NCI-H1048 (cell line): ENCODE measurements at places on chromosomes 11 and 22.

- DNase-seq, result no peak
Observed at GRCh38 chr11:76317296-76317695, 63.6 kb downstream of the THAP12 start.

DNA sequence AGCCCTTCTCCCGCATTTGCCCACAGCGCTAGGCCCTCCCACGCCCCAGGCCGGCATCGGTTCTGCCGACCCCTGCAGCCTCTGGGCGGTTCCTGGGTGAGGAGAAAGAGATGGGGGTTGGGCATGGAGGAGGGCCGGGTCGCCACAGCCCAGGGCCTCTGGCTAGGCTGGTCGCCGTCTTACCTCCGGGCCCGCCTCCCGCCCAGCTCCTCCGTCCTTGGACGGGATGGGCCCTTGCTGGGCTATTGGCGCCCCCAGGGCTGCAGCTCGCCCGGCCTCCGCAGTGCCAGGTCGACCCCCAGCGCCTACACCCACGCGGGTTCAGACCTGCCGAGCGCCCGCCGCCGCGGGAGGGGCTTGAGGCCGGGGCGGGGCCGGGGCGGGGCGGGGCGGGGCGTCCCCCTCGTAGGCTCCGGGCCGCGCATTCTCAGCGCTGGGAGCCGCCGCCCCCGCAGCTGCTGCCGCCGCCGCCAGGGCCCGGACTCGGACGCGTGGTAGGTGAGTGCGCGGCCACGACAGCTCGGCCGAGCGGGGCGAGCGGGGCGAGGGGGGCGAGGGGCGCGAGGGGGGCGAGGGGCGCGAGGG lies at the start of gene CD151:
Gene CD151, plus strand, starts transcription at position 424 of the 585 bp plus-strand sequence. CDS start 3,118 bp downstream, outside the sequence.
- DNase-seq, result no peak

GRCh38 chr11:15884777-15885540 lies 471.4 kb downstream of the SOX6 start:
- no peak for DNase-seq

GRCh38 chr22:30667494-30668385 lies at the start of gene DUSP18:
Gene DUSP18 (minus strand): TSS chr22:30667875. CDS start chr22:30664003, 3,872 bp downstream.
- peak; percentile 59 for DNase-seq

DNA sequence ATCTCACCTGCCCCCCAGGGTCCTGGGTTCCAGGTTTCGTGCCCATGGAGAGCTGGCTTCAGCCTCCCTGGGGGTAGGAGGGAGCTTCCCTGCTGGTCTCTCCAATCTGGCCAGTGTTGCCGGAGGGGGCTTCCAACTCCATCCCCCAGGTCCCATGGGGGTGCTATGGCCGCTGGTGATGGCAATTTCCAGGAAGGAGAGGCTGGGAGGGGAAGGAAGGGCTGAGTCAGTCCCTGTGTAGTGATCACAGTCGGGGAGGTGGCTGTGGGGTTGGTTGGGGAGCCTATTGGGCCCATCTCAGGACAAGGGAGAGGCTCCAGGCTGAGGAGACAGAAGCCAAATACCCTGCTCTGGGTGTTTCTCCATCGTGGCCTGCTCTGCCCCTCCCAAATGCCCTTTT lies 5.7 kb upstream of the CDC42EP2 start:
- no peak for DNase-seq

GRCh38 chr22:19882446-19883381 lies 28.0 kb upstream of the GNB1L start:
- no peak for DNase-seq

DNA sequence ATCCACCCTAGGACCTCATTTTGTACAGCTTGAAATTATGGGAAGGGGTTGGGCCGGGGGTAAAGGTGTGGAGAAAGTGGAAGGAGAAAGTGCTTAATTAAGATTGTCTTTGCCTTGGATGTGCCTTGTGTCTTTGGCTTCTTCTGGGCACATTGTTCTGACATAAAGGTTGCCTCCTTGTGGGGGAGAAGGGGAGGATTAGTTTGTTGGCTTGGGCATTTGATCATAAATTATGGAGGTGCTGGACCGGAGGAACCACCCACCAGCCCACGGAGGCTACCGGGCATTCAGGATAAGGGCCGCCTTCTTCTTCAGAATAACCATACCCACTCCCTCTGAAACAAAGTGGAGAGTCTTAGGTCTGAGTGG lies 1.3 kb downstream of the PAFAH1B2 start:
- DNase-seq, result no peak

DNA sequence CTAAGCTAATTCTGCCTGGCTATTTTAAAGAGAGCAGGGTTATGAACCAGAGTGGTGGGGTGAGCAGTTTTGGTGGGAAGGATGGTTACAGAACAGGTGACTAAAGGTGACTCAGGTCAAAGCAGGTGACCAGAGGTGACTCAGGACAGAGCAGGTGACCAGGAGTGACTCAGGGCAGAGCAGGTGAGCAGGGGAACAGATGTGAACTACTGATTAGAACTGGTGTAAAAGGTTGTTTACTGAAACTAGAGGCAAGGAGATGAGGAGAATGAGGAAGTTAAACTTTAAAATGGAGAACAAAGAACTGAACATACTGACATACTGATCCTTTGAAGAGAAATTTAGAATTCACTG lies 15.4 kb upstream of the HYLS1 start:
- DNase-seq, result no peak

GRCh38 chr22:41062146-41062545 lies 30.2 kb upstream of the EP300 start:
- no peak for DNase-seq

DNA sequence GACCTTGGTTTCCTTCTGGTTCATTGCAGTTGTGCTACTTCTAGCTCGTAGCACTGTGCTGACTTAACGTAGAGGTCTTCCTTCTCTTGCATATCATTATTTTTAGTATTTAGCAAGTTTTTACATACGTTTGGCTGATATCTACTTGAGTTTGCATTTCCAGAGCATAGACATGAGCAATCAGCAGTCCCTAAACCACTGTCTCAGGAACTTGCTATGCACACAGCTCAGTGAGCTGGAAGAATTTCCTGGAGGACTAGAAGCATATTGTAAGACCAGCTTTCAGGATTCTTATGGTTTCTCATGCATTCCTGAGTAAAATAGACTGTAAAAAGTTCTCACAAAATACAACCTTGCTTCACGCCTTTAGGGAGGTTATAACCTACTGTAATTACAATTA lies 226.7 kb upstream of the PDGFD start:
- DNase-seq, result no peak

DNA sequence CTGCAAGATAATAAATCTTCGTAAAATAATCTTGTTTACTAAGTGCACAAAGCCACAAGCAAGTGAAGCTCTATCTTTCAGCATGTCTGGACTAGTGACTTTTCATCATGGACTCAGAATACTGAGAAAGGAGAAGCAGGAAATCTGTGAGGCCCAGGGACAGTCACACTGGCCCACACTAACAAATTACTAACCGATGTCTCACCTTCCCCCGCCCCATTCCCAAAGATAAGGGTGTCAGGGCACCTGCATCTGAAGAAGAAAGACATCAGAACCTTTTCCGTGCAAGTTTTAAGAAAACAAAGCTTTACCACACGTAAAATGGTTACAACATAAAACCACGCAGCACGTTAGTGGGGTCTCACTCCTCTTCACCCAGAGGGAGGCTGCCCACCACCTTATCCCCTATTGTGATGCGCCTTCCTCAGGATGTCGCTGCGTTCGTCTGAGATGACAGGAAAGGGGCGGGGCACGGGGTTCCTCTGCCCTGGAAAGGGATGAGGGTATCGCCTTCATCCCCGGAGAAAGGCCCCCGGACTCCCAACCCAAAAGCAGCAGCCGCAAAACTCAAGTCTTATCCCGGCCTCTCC lies 616 bp downstream of the BTBD10 start:
- peak; percentile 36 for DNase-seq

DNA sequence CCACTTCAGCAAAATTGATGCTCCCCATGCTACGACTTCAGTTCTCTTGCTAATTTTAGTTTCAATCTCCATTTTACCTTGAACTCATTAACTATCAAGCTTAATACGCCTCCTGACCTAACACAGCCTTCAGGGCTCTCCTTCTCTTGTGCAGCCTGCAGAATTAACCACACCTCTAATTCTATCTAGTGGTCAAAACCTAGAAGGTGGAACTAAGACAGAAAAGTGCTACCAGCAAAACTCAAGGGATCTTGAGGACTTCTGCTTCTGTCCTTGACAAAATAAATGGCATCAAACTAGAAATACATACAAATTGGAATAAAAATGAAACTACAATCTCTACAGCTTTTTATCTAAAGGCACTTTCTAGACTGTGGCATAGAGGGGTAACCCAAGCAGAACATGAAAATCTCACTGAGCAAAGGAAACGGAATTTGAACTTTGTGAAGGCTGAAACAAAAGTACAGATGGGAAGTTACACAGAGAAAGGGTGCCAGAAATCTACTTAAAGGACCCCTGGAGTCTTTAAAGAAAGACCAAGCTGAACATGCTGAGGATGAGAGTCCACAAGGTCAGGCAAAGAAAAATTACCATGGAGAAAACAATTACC lies 10.7 kb downstream of the CWF19L2 start:
- DNase-seq, result no peak

- DNase-seq, result no peak
Observed at GRCh38 chr11:102026217-102026616, 21.0 kb upstream of the CFAP300 start.

DNA sequence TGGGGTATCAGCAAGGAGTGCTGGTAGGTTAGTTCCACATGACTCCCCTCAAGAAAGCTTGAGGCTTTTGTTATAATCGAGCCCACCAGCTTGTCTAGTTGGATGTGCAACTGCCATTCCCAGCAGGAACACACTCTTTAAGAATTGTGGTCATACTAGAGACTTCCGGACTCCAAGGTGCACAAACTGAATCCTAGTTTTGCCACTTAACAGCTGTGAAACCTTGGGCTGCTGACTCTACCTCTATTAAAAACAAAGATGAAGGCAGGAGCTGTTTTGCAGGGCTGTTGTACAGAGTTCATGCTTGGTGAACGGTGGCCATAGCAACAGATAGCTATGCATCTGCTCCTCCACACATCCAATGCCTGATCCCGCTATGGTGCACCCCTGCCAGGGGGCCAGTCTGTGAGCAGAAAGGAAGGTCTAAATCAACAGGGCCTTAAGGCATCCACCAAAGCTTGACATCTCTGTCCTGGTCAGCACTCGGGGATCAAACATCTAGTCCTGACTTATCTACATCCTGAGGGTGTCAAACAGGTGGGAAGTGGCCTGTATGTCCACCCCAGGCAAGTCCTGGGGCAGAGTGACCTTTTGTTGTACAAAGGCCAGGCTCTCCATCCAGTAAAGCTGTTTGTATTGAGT lies 36.4 kb downstream of the DKK3 start:
- DNase-seq, result no peak

GRCh38 chr22:24024354-24024753 lies 13.2 kb downstream of the CABIN1 start:
- no peak for DNase-seq
